ENCODE measurements at places on chromosomes 13 and 19.

- DNase-seq = no peak
These were observed 7.2 kb downstream of the IGFL2 start for GRCh38 chr19:46155237-46155636.

DNA sequence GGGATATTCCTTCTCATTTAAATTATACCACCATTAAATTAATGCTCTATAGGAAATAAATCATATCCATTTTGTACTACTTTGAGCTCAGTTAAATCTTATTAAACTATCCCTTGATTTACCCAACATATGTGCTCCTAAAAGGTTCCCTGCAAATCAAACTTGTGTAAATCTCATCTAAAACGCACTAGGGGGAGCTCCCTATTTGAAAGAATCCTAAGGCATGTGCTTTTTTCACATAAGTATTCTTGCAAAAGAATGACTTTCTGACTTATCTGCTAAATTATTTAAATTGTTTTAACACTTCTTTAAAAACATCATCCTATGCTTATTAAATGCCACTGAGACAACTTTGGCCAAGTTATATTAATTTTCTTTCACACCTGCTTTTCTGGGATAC is 7.9 kb downstream of the INTS6 start:
- DNase-seq = no peak

DNA sequence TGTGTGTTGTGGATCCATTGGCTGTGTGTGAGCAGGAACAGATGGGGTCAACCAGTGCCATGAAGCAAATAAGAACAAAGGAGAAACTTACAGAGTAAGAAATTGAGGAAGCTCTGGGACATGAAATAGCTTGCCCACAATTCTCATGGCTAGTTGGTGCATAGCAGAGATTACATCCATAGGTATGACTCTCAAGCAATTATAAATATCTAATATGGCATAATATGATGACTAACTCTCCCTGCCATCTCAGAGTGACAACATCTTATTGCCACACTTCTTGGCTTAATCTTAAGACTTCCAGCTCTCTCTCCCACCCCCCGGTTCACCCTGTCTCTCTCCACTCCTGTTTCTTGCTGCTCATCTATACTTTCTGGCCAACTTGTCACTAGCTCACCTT is 53.3 kb downstream of the OXGR1 start:
- DNase-seq = no peak

GRCh38 chr19:1811942-1812425 is at the start of gene ATP8B3:
TSS of gene ATP8B3 (minus strand) at chr19:1812276. CDS start at chr19:1811736, 540 bp downstream.
- DNase-seq = no peak

DNA sequence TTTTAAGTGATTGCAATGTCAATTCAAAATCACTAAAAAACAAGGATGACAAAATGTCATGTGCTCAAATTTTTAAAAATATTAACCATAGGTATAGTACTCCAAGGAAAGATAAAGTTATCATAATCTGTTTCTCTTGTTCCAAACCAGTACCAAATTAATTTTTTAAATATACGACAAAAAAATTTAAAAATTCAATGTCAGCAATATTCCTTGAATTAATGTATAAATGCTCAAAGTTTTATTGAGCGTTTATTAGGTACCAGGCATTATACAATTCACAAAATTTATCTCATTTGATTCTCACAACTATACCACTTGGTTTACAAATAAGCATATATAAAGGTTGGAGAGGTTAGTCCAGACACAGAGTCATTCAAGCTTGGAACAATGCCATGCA is 64.7 kb downstream of the MYCBP2 start:
- no peak for DNase-seq

DNA sequence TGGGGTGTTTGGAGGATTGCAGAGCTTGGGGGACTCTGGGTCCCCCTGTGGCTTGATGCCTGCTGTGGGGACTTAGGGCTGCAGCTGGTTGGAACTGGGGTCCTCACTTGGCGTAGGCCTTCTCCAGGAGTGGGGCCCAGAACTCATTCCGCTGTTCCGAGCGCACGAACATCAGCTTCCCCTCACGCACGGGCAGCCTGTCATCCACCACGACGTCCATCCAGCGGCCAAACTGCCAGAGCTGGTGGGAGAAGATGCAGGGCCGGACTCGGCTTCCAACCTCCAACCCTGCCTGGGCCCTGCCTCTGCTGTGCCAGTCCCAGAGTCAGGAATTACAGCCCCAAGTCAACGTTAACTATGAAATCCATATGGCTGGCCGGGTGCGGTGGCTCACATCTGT is 2.6 kb downstream of the CAPN12 start:
- no peak for DNase-seq

GRCh38 chr19:51724543-51724942 is 752 bp upstream of the HAS1 start:
- DNase-seq = no peak

DNA sequence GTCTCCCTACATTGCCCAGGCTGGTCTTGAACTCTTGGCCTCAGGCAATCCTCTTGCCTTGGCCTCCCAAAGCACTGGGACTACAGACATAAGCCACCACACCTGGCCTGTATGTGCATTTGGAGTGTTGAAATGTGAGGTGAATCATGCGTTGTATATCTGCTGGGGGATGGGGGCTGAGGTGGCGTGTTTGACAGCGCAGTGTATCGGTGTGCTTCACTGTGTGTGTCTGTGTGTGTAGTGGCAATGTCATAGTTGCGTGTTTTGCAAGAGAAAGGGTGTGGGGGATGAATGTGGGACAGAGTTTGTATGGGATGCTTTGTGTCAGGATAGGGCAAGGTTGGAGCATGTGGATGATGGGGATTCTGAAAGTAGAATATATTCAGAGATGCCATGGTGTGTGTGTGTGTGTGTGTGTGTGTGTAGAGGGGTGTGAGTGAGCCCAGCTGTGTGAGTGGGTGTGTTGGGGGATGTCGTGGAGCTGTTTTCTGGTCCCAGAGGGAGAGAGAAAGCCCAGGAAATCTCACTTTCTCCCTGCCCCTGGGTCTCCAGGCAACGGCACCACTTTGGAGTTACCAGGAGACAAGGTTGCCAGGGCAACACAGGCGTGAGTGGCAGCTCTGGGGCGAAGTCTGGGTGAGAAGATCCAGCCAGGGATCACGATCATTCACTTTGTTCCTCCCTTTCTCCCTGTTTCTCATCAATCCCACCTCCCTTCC is 1.1 kb upstream of the SWSAP1 start:
- peak; percentile 56 for DNase-seq

GRCh38 chr13:106520251-106521054 is 15.0 kb downstream of the EFNB2 start:
- no peak for DNase-seq

Data from NCI-H2227 treated with DMSO at 0.1 percent for 48 hours (cell line).